NCI-H1930 (cell line): ENCODE measurements at places on chromosomes 5 and 9.

DNA sequence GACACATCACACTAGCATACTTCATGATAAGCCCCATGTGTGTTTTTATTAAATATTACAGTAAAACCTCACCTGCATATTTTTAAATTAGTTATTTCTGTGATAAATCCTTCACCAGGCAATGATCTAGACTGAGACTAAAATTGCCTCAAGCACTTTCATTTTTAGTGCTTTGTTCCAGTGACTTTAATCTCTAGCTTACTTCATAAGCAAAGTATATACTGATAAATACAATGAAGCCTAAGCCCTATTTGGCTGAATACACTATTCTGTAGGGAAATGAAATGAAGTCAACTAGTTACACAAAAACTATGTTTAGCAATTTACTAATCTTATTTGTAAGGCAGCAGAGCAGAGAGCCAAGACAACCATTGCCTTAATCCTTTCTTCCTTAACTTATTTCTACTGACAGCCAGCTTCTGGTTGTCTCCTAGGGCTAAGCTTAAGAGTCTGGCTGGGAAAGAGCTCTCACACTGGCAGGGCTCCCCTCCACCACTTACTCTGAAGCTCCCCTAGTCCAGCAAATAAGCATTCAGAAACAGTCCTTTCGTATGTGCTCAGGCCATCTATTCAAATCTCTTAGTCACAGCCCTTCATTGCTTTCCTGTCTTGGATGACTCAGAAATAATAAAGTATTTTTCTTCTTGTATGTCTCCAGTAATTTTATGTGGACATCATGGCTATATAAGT is 31.4 kb upstream of the MTAP start:
- DNase-seq, result no peak

DNA sequence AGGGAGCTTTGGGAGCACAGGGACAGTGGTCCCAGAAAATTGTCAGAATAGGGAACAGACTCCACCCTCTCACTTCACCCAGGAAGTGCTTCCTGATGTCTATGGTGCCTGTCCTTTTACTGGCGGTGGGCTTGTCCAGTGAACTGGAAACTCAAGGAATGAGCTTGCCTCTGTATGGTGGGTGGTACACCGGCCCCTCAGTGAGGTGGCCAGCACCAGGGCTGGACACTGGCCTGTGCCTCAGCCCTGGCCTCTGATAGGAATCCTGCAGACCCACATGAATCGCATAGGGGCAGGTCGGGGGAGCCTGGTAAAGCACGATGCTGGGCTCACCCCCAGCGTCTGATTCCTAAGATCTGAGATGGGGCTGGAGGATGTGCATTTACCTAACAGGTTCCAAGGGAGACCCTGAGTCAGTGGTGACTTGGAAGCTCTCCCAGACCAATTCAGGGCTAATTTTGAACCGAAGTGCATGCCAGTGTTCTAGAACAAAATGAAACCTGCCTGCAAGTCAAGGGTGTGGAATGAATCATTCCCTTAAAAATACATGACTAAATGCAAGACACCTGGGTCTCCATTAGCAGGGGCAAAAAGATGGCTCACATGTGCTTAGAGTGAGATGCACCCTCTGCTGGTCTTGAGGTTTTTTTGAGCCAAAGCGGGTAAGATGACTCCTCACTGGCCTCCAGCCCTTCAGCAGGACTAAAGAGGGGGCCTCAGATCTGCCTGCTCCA is 178.3 kb downstream of the HSPA4 start:
- no peak for DNase-seq

DNA sequence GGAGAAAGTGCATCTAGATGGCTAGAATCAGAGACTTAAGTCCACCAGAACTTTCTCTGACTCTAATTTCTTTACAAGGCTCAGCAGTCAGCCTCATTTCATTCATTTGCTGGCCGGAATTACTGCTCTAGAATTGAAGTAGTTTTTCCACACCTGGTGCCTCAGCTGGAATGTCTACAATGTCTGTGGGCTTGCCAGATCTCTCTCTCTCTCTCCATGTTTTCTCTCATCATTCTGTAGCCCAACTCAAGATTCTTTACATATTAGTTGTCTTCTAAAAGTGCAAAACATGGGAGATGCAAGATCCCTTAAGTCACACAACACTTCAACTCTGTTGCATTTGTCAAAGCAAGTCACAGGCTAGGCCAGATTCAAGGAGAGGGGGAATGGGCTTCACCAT is 103.9 kb upstream of the TAF11L2 start:
- no peak for DNase-seq

- DNase-seq, result no peak
Measured at GRCh38 chr9:126935630-126936029, 21.0 kb downstream of the RALGPS1 start.

DNA sequence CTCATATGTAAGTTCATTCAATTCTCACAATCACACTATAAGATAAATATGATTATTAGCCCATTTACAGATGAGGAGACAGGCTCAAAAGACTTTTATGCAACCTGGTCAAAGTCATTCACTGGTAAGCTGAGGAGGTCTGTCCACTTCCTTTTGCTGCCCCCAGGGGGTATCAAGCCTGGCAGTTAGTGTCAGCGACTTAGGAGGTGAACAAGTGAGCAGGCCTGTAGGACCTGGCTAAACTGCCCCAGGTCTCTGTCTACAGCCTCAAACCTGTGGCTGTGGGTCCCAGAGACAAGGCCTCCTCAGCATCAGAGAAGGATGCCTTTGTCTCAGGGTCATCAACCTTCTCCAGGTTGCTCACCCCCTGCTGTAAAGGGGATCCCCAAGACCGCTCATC is 10.4 kb downstream of the TGFBI start:
- DNase-seq, result no peak

DNA sequence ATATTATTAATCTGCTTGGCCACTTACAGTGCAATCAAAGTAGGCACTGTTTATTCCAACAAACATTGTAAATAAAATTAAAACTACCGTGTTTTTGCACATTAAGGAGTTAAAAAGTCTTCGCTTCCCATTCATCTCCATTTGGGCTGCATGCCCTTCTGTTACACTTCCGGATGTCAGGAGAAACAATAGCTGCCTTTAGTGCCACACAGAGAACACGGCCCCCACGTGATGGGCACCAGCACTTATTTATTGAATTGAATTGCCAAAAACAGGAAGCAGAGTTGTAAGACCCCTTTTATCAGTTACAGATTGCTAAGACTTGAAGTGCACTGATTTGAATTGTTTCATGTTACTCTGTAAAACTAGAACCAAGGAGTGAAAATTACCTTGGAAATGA is 80.4 kb downstream of the LHFPL2 start:
- DNase-seq, result no peak
